HCEC 1CT (cell line): ENCODE measurements at places on chromosomes 2 and 18.

DNA sequence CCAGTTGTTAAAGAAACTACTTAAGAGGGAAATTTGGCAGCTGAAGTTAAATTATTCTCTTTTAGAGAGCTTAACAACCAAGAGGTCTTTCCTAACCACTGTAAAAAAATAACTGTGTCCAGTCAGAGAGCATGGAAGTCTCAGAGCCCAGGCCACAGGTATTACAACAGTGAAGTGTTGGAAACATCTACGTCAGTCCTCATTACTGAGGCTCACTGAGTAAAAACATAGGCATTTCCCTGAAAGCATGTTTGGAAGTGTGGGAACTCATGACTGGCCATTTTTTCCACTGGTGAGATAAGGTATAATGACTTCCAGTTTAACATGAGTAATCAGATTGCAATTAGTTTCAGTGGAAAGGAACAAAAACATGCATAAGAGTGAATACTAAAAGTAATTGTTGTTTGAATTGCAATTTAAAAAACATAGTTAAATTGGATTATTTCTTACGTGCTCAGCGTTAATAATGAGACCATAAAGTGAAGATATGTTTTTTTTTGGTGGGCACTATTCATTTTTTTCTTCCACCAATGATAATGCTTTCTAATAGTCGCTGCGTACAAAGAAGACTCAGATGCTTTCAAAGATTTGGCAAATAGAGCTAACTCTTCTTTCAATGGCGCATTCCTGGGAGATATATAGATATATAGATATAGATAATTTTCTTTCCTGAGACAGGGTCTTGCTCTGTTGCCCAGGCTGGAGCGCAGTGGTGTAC lies 60.8 kb downstream of the EFEMP1 start:
- peak; percentile 99 for DNase-seq

DNA sequence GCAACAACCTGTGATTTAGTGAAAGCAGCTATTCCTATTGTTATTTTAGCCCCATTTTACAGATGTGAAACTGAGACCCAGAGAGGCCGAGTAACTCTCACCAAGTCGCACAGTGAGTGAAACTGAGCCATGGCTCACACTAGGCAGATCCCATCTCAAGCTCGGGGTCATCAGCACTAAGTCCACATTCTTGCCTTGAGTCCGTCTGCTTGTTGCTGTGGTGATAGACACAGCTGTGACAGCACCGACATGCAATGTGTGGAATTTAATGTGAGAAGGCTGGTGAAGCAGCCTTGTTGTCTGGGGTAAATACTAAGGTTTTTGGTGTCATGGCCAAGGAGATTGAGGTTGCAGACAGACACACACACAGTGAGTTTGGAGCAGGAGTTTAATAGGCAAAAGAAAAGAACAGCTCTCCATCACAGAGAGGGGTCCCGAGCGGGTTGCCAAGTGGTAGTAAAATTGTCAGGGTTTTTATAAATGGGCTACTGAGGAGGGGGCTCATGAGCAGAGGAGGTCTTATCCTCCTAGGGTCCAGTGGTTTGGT lies 40.2 kb upstream of the GMCL1 start:
- DNase-seq, result peak; percentile 74

DNA sequence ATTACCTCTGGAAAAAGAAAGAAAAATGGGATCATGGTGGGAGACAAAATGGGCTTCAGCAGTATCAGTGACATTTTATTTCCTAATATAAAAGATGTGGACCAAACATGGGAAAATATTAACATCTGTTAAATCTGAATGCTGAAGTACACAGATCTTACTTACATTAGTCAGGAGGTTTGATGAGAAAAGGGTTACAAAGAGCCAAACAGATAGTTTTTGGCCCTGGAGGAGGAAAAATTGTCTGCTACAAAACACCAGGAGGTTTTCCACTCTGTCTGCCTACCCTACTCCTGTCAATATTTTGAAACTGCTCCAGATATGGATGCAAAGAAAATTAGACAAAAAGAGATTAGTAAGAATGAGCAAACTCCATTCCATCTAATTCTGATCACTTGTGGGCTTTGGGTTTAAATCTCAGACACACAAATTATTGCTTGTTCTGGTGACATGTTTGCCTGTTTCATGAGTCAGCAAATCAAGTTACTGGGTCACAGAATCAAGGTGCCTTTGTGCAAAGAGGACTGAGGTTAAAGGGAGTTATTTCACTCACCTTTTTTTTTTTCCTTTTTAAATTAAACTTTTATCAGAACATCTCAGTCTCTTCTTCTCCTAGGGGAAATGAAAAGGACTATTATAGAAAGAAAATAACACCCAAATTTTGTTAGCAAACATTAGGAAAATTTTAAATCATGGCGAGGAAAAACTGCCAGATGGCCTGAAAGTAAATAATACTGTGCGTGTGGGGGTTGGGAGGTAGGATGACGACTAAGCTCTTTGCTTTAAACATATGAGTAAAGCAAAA lies 87.0 kb upstream of the SPATS2L start:
- peak; percentile 15 for DNase-seq

DNA sequence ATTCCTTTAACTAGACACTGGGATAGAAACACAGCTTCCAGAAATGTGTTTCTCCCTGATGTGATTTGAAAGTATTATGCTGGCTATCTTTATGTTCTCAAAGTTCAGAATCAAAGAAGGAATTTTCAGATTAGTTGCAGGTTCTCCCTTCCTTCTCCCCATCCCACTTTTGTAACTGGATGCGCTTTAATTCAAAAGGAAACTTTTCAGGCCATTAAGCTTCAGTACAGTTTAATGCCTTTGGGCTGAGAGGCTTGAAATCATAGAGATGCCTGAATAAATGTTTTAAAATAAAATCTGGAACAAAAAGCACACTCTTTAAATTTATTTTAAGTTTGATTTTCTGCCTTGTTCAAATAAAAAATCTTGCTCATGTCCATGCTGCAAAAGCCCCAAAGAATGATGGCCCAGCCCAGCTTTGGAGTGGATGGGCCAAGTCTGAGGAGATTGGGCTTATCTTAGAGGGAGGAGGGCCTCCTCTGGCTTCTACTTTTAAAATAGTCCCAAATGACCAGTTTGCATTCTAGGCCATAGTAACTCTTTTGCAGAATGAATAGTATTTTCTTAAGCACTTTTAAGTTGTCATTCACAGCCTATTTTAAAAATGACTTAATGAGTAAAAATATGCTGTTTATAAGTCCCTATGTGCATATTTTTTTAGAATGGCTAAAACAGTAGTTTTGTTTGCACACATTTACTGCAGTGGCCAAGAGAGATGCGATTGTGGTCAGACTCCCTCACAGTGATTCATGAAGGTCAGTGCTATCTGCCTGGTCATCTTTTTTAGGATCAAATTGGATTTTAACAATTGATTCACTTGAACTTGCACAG lies 129.2 kb downstream of the MTX2 start:
- peak; percentile 83 for DNase-seq

- no peak for DNase-seq
Measured at GRCh38 chr18:70671889-70672565, 383.2 kb downstream of the SOCS6 start.

- no peak for DNase-seq
Measured at GRCh38 chr2:69191634-69192033, 178.7 kb downstream of the ANTXR1 start.

DNA sequence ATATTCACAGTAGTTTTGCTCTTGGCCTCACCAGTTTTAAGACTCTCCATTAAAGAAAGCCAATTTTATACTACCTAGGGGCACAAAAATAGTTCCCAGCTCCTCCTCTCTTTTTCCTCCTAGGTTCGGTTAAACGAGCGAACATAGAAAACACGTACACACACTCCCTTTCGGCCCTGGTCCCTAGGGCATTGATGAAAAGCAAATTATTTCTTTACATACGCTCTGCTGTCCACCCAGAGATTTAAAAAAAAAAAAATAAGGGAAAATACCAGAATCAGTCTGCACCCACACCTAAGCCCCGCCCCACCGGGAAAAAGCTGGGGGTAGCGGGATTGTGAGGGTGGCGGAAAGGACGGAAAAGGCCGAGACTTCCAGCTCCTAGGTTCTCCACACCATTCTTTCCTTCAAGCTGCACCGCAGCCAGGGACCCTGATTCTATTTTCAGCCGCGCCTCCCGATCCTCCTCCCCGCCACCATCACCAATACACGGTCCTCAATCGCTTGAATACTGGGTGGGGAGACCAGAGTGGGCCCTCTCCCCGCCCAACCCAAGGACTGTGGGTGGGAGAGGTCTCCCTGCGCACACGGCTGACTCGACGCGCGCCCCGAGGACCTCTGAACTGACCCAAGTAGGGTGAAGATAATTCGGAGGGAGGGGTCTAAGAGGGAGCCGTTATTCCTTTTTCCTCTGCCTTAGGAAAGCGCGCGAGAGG lies 769 bp downstream of the ATF2 start:
- DNase-seq, result peak; percentile 39

DNA sequence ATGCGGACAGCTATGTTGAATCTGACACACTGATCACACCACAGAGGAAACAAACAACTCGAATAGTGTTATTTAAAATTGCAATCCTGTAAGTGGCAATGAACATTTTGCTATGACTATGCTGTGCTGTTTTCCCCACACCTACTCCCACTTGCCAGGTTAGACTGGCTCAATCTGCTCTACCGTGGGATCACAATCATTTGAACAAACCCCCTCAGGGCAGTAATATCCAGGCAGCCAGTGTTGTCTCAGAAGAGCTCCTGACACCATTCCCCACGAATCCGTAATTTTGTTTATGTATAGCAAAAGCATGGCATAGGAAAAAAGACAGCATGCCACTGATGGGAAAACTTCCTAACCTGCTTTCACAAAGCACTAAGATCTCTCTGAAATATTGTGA lies 284.3 kb downstream of the ERBB4 start:
- DNase-seq, result no peak

GRCh38 chr18:7821784-7822183 lies 254.7 kb downstream of the PTPRM start:
- no peak for DNase-seq

GRCh38 chr2:39948016-39948719 lies 169.1 kb upstream of the THUMPD2 start:
- peak; percentile 93 for DNase-seq

GRCh38 chr2:102245266-102246151 lies 58.7 kb downstream of the IL1RL2 start:
- DNase-seq, result peak; percentile 14

DNA sequence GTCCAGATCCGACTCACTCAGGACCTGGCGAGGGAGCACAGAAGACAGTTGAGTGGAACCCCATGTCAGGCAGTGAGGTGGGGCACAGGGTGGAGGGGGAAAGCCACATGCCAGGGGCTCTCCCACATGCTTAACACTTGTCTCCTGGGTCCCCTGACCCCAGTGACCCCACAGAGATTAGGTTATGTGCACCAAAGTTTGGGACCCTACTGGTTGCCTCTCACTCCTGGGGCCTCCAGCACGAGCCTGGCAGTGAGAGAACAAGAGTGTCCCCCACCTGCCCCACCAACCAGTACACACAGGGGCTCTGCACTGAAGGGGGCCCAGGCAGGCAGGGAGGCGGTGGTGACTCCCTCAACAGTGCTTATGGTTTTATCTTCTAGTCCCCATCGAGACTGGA lies 58.3 kb downstream of the CIB4 start:
- DNase-seq, result no peak

- peak; percentile 82 for DNase-seq
Measured at GRCh38 chr2:67290451-67291290, 106.5 kb upstream of the ETAA1 start.

- DNase-seq, result no peak
Measured at GRCh38 chr2:62354771-62355561, 151.0 kb downstream of the TMEM17 start.

- DNase-seq, result no peak
Measured at GRCh38 chr2:1691366-1691765, 52.9 kb downstream of the PXDN start.
